GOT3 (cell line): ENCODE measurements at places on chromosomes 5 and 9.

DNA sequence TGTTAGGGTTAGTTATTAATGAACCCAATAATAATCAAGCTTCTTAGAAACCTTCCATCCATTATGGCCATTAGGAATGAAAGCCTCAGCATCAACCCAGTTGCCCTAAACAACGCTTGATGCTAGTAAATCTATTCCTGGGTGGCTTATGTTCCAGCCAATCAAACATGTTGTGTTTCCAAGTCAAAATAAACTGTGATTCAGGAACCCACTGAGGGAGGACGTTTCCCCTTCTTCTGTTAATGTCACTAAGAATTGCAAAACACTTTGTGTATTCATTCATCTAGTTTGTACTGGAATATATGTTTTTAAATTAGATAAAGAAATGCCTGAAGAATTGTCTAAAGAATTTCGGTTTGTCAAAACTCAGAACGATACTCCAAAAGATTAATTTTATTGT is 142.5 kb upstream of the MSX2 start:
- no peak for DNase-seq

DNA sequence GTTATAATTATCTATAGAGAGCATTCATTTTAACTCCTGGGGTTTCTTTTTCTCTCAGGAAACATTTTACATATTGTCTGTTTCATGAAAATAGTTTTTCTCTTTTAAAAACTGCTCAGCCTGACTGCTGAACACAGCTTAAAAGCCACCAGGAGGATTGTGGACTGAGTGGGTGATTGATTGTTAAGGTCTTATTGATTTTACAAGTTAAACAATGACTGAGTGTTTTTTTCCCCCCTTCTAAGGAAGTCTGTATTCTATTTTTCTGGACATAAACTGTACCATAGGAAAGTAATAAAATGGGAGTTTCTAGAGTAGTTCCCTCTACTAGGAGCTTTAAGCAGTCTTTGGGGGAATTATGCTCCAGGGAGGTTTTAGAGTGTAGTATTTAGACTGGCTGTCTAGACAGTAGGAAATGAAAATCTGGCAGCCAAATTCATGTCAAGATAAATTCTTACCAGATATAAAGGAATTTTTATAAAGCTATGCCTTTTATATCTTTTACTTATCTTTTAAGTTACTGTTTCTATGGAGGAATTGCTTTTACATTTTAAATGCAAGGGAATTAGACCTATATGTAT is 463.9 kb downstream of the PRR16 start:
- DNase-seq: no peak

DNA sequence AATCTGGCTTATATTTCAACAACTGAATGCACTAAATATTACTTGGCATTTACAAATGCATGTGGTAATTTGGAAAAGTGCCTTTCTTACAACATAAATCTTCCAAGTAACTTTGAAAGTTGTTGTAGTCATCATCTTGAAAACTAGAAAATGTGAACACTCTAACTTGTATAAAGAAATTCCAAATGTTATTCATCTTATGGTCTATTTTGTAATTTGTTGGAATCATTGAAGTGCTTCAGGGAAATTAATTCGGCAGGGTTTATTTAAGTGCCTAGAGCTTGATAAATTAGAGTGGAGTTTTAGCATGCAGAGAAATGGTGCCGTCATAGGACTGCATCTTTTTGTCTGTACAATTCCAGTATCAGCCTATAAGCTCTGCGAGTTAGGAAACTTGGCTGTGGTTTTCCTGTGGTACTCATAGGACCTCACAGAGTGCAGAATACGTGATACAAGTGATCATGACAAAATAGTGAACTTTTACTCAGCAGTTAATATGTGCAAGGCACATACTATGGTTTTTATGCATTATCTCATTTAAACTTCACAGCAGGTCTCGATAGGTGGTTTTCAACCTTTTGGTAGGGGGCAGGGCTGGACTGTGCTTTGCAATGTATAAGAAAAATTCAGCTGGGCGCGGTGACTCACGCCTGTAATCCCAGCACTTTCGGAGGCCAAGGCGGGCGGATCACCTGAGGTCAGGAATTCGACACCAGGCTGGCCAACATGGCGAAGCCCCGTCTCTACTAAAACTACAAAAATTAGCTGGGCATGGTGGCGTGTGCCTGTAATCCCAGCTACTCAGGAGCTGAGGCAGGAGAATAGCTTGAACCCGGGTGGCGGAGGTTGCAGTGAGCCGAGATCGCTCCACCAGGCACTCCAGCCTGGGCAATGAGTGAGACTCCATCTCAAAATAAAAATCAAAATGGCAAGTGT is 79.6 kb downstream of the RAI14 start:
- no peak for DNase-seq

- no peak for DNase-seq
Measured at GRCh38 chr9:14096258-14096922, 217.6 kb downstream of the NFIB start.

- no peak for DNase-seq
Measured at GRCh38 chr5:135669416-135669815, 90.6 kb upstream of the CXCL14 start.

GRCh38 chr9:133619791-133620190 is 10.6 kb upstream of the FAM163B start:
- no peak for DNase-seq

- no peak for DNase-seq
Measured at GRCh38 chr9:95316794-95317118, 753 bp downstream of the FANCC start.

GRCh38 chr5:66597183-66597757 is 1.1 kb downstream of the MAST4 start:
- no peak for DNase-seq

DNA sequence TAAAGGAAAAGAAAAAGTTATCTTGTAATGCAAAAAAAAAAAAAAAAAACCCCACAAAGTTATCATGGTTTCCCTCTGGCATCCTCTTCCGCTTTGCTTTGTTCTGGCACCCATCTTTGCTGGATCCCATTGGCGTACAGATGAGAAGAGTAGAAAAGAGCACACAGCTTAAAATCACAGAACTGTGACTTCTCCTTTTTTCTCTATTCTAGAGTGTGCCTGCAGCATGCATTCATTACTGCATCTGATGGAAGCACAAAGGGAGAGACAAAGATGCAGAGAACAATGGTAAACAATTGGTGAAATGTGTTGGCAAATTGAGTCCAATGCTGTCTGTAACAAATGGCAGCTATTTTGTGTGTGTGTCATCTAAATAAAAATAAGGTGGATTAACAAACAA is 440.8 kb upstream of the PIK3R1 start:
- no peak for DNase-seq

DNA sequence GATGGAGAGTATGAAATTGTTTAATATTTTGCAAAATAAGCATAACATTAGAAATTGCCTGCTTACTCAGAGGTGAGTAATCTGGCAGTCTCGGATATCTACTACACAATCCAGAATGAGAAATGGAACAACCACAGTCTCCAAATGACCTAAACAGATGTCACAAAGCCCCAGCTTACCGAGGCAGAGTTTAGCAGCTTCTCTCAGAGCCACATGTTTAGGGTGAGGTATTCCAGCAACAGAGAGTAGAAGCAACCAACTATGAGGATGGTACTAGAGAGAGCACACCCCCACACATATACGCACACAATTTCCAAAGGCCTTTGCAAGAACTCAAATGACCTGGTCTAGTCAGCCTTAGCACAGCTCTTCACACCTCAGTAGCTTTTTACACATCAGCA is 122.7 kb upstream of the LPAR1 start:
- no peak for DNase-seq

GRCh38 chr5:149988126-149988525 is 12.3 kb downstream of the TIGD6 start:
- no peak for DNase-seq

DNA sequence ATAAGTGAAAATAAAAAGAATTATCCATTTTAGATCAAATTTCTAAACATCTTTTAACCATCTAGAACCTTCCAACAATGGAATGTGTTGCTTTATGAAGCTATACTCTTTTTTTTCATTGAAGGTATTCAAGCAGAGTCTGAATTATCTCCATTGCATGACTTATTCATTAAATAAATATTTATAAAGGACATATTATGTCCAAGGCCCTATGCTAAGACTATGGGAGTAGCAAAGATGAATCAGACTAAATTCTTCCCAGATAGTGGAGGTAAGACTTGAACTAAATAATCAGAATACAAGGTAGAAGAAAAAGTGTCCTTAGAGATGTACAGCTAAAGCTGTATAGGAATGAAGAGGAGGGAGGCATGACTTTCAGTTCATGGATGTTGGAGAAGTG is 215.5 kb upstream of the RGMB start:
- DNase-seq: no peak

DNA sequence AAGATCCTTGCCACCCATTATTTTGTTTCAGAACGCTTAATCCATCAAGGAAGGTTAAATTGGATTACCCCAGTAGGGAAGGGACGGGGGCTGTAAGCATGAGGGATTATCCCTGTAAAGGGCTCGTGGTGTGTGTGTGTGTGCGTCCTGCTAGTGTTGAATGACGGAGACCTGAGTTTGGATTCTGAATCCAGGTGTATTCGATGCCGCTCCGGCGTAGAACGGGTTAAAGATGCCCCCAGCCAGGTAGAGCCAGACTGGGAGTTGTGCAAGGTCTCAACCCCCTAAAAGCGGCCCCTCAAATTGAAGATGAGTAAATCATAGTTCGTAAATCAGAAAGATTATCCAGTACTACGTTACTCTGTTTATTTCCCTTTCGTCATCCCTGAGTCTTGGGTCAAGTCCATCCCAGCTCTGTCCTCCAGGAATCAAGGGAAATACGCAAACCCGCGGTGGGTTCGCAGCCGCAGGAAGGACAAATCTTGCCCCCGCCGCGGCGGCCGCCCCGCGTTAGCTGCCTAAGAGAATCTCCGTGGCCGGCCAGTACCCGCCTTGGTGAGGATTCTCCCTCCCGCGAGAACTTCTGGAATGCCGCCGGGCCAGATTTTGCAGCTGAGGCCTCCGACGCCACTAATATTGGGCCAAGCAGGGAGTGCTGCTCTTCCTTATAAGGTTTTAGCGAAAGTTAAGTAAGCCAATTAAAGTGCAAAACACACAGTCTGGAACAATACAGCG is 586 bp upstream of the MTAP start:
- no peak for DNase-seq

GRCh38 chr5:6593148-6594016 is 39.5 kb downstream of the NSUN2 start:
- DNase-seq: no peak

- no peak for DNase-seq
Measured at GRCh38 chr9:90642570-90643539, at the start of gene DIRAS2. DIRAS2 (minus strand) TSS chr9:90642824; CDS start chr9:90613827, 28,997 bp downstream.

- no peak for DNase-seq
Measured at GRCh38 chr9:18006591-18006990, 427.7 kb downstream of the SH3GL2 start.

- no peak for DNase-seq
Measured at GRCh38 chr5:132093271-132093670, 19.7 kb downstream of the CSF2 start.

GRCh38 chr5:56534102-56534829 is 281.1 kb upstream of the MAP3K1 start:
- DNase-seq: no peak

- DNase-seq: no peak
Measured at GRCh38 chr5:33268374-33268773, 172.4 kb upstream of the TARS1 start.

GRCh38 chr5:148910216-148910615 is 83.8 kb downstream of the ADRB2 start:
- no peak for DNase-seq

GRCh38 chr5:93289942-93290341 is 291.1 kb downstream of the NR2F1-AS1 start:
- no peak for DNase-seq

DNA sequence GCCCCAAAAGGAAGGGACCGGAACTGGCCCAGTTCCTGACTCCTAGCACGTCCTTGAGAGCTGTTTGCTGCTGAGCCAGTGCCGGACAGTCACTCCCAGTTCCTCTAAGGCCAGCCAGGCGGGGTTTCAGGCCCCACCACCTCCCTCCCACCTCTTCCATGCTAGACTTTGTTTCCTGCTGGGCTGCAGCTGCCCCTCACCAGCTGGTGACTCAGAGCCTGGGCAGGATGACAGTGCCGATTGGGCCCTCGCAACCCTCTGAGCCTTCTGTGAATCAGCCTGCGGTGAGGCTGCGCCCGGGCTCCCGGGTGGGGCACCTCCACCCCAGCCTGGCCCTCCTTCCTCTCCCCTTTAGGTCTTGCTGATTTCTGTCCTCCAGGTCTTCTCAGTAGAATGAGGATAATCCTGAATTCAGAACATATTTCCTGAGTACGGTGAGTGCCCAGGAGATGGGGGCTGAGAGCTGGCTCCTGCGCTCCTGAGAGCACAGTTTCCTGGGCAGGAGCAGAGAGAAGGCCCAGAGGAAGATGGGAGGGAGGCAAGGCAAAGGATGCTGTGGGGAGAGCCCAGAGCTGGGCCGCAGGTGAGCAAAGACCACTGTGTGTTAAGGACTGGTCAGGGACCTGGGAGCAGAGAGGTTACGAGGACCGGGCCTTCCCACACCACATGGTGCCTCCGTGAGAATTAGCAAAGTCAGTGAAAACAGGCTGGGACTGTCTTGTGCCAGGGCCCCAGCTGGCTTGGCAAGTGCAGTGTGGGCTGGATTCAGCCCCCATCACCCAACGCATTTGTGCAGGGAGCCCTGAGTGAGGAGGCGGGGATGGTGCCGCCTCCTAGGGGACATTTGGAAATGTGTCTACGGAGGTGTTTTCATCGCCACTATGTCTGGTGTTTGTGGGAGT is 32.9 kb upstream of the STXBP1 start:
- DNase-seq: peak; percentile 60

GRCh38 chr9:130445268-130445983 is 665 bp downstream of the ASS1 start:
- no peak for DNase-seq

DNA sequence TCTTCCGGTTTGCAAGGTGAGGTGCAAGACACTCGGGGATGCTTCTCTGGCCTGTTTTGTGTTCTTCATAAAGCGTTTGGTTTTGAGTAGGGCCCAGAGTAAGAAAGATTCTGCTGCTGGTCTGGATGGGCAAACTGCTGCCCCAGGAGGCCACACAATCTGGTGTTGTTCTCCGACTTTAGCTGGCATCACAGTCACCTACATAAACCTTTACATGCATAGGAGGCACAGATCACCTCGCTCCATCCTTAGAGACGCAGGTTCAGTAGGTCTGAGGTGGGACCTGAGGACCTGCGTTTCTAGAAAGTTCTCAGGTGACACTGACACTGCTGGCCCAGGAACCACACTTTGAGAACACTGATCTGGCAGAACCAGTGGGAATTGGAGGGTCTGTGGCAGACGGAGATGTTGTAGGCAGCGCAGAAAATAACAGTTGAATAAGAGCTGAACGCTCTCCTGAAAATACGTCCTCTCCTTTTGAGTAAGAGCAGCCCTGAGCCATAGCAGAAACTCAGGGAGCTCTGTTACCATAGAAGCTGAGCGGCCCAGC is 3.9 kb upstream of the SLC6A3 start:
- DNase-seq: no peak

DNA sequence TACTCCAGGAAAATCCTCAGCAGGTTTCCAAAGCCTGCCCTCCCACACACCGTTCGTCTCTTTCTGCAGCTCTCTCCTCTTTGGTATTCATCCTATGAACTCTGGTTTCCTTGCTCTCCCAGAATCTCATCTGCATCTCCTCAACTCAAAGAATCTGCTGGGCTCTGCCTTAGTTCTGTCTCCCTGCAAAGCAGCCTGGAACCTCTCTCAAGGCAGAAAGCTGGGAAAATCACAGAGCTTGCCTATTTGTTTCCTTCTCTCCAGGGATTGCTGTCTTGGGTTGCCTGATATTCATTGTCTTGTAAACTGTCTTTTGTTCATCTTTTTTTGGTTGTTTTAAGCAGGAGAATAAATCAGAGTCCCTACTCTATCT is 5.3 kb upstream of the ERAP2 start:
- DNase-seq: no peak

- no peak for DNase-seq
Measured at GRCh38 chr9:124973807-124974206, 32.9 kb upstream of the GOLGA1 start.
